ENCODE measurements at places on chromosomes 2 and 18.

DNA sequence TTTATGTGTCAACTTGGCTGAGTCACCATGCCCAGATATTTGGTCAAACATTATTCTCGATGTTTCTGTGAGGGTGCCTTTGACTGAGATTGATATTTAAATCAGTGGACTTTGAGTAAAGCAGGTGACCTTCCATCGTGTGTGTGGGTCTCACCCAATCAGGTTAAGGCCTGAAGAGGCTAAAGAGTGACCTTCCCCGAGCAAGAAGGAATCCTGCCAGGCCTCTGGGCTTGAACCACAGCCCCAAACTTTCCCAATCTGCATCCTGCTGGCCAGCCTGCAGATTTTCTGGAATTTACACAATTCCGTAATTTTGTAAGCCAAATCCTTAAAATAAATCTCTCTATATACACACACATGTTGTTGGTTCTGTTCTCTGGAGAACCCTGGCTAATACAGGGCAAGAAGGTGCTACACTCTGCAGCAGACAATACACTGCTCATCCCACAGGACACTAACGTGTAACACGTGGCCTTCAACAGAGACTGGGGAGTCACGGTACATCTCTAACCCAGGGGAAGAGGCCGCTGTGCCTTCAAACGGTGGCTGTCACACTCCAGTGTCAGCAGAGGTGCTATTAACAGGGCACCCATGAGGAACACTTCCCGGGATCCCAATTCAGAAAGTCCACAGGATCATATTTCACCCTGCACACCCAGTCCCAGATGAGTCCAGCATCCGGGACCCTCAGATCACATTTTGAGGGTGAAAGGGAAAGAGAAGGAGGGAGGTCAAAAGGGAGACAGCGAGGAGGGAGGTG lies 113.1 kb upstream of the ID2 start:
- DNase-seq = no peak

DNA sequence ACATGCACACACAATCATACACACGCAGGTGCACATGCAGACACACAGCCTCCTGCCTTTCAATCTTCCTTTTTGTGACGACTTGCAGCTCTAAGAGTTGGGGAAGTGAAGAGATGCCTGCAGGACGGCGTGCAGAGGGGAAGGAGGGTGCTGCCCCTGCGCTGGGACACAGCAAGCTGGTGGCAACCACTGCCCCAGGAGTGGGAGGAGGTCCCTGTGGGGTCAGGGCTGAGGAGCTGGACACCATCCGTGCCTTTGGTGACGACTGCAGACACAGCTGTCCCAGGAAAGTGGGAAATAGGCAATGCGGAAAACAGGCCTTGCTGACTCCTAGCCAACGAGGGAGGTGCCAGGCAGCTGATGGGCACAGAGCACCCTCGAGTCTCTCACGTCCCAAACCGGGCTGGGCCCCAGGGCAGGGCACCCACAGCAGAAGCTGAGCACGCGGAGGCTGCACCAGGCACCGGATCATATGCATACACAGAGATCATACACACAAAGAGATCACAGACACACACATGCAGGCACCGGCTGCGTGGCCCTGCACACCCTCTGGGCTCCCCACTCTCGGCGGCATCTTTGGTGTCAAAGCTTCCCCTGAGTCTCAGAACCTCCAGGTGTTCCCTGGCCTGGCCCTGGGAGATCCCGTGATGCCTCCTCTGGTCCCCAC lies 146.1 kb downstream of the PXDN start:
- no peak for DNase-seq

DNA sequence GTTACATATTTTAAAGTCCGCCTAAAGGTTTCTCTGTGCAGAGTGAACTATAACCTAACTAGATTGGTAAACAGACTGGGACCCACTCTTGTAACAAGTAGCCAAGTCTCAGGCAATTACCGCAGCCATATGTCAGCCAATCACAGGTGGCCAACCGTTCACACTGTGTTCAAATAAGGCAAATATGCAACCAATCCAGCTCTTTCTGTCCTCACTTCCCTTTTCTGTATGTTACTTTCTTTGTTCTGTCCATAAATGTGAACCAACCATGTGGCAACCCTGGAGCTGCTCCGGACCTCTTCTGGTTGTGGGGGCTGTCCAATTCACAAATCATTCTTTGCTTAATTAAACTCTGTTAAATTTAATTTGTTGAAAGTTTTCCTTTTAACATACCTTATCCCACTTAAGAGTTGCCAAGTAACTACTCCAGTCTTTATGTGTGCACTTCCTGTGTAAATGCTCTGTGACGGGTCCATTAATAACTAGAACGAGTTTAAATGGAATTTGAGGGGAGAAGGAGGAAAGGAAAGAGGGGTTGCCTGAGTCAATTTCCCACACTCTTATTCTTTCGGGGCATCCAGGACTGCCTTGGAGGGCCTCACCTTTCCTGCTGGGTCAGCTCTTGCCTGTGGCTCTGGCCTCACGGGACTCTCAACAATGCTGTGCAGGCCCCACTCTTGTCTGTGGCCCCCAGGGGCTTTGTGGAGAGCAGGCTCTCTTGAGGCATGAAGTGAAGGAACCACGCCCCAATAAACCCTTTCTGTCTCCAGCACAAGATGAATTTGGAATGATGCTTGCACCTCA lies 6.6 kb upstream of the RPL37A start:
- DNase-seq = no peak

GRCh38 chr2:222688917-222689316 lies 17.5 kb downstream of the MOGAT1 start:
- no peak for DNase-seq

DNA sequence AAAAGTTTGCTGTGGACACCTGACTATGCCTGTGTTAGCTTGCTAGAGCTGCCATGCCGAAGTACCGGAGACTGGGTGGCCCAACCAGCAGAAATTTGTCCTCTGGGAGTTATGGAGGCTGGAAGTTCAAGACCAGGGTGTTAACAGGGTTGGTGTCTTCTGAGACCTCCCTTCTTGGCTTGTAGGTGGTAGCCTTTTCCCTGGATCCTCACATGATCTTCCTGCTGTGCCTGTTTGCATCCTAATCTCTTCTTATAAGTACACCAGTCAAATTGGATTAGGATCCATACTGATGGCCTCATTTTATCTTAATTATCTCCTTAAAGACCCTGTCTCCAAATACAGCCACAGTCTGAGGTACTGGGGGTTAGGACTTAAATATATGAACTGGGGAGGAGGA lies 845 bp downstream of the TMEM177 start:
- DNase-seq = no peak

- no peak for DNase-seq
These were observed 83.4 kb downstream of the TTC27 start for GRCh38 chr2:32711219-32711618.

GRCh38 chr2:214341646-214342045 lies 69.2 kb upstream of the VWC2L start:
- DNase-seq = no peak

GRCh38 chr2:84301717-84302116 lies 157.4 kb downstream of the SUCLG1 start:
- no peak for DNase-seq

DNA sequence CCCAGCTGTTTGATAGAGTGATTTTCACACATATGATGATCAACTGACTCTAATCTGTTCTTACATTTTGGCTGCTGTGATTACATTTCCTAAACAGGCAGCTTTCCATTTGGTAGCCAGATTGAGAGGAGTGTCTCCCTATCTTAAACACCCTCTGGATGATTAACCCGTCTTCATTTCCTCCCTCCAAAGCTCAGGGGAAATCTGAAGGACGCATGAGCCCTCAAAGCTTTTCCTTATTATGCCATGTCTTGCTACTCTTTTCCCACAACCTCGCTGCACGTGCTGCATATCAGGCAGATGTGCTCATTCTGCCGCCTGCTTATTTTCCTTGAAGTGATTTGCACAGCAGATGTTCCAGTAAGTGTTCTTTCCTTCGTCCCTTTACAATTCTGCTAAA lies 837.4 kb downstream of the LRRTM4 start:
- DNase-seq = no peak

DNA sequence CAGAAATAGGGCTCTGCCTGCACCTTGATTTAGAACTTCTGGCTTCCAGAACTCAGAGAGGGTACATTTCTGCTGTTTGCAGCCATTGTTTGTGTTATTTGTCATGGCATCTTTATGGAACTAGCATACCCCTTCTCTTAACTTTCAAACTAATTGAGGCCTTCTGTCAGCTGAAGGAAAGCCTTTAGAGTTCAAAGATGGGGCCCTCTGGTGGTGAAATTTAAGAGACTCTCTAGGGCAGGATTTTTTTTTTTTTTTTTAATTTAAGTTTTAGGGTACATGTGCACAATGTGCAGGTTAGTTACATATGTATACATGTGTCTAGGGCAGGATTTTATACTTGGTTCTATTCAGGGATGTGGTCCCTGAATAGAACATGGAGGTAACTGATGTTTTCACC lies 260.6 kb upstream of the LINC00305 start:
- DNase-seq = no peak

DNA sequence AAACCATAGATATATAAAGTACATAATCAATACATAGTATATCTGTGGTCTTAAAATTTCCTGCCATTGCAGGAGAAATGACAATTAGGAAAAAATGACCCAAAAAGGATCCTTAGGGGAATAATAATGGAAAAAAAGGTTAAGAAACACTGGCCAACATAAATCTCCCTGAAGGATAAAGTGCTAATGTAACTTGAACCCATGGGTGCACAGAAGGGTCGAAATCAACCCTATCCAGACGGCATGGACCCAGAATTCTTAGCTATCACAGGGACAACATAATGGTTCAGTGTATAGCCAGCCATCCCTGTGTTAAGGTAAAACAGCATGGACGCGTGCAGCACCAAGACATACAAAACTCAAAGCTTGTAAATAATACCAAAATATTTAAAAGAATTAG lies 150.8 kb downstream of the DYM start:
- DNase-seq = no peak

DNA sequence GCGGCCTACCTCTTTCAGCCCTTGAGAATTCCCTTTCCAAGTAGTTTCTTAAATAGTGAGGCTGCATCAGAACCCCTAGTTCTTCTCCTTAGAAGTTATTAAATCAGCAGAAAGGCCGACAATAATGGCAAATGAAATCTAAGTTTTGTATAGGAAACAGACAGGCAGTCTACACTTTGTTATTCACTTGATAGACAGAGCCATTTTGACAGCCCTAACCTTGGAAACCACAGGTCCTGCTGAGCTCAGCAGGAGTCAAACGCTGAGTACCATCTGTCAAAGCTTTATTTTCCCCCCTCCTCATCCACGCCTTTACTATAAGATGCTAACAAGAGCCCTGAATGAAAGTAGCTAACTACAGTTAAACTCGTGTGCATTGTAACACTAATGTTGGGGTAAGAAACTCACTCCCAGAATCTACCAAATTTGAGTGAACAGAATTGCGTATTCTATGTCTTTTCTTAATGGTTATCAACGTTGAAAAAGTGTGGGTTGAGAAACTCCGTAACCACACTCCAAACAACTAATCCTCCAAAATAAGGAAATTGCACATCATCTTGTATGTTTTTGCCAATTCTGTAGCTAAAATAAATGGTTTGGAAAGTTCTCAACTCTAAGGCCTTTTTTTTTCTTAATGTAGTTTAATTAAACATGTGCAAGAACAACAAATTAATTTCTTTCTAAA lies 90.6 kb upstream of the EFEMP1 start:
- DNase-seq = no peak

DNA sequence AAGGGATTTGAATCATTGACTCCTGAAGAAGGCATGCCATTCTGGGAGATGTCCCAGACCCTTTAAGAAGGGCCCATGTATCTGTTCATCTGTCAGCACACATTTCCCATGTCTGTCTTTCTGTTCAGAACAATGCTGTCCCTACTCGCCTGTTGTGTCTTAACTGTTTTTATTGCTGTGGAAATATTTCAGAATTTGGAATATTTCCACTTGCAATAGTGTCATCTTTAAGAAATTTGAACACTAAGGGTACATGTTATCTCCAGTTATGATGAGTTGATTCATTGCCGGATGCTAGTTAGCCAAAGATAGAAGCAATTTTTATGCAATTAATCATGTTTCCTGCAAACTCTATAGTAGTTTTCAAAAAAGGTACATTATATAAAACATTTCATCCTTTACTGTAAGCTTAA lies 36.9 kb upstream of the NT5C1B start:
- DNase-seq = no peak

DNA sequence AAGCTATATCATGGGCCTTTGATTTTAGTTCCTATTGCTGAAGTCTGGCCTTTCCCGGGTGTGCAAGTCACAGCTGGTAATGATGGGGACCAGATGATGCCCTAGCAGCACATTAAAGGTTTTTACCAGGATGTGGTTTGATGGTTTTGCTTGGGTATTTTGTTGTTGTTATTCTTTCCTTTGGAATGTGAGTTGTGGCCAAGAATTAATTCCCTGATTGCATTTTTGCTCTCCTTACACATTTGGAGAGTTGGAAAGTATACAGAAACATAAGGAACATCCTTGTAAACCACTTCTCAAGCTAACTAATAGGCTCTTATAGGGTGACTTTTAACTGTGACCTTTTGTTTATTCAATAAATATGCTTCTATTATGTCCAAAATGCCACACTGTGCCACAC lies 154.1 kb upstream of the MMADHC start:
- DNase-seq = no peak

- DNase-seq = no peak
These were observed 189.8 kb downstream of the METTL4 start for GRCh38 chr18:2381539-2381938.

- DNase-seq = no peak
These were observed 328.6 kb downstream of the ETAA1 start for GRCh38 chr2:67725731-67726130.

GRCh38 chr18:36757081-36757480 lies 71.7 kb downstream of the TPGS2 start:
- no peak for DNase-seq

DNA sequence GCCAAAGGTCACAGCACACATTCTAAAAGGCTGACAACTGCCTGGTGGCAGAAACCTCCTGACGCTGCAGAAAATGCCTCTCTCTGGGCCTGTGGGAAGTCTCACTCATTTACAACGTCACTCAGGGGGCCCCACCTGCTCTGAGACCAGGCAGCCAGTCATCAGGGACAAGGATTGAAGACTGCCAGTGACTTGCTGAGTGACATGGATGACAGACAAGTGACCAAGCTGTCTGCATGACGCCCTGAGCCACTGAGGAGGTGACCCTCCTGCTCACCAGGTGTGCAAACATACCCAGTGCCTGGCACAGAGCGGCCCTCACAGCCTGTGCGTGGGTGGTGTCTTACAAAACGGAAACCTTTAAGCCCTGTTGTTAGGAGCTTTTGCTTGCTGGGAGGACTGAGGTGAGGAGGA lies 392.4 kb downstream of the TNS1 start:
- DNase-seq = peak; percentile 60

- no peak for DNase-seq
These were observed 69.3 kb upstream of the ITGB6 start for GRCh38 chr2:160269365-160269764.

Data from activated naive CD8-positive, alpha-beta T cell treated with anti-CD3 and anti-CD28 coated beads, Interleukin-2, amount 50 U/mL, for 24 hours (primary cell).